ENCODE measurements at places on chromosomes 3 and 15.

- peak; percentile 15 for DNase-seq
Observed at GRCh38 chr3:132210476-132211346, 106.5 kb upstream of the ACP3 start.

GRCh38 chr3:177050501-177051237, 146.6 kb downstream of the TBL1XR1 start:
- DNase-seq: no peak

GRCh38 chr15:78363381-78363734, 23.2 kb downstream of the CRABP1 start:
- no peak for DNase-seq

- DNase-seq: no peak
Observed at GRCh38 chr15:69474291-69474690, 21.7 kb downstream of the RPLP1 start.

GRCh38 chr3:43426388-43426787, 140.0 kb downstream of the SNRK start:
- DNase-seq: no peak

- no peak for DNase-seq
Observed at GRCh38 chr3:114732353-114732752, 414.7 kb downstream of the ZBTB20 start.

DNA sequence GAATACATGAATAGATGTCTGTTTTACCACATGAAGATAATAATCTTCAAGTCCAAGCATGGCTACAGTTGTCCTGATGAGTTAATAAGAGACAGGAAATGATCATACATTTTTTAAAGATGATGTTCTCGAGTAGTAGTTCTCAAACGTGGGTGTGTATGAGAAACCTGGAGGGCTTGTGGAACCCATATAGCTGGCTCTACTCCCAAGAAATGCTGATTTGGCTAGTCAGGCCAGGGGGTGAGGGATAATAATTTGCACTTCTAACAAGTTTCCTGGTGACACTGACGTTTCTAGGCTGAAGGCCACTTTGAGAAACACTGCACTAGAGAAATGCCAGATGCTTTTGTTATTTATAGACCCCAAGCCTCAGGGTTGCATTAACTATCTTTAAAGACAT, 37.0 kb downstream of the ROPN1B start:
- DNase-seq: no peak

GRCh38 chr3:60989626-60990441, 261.4 kb downstream of the FHIT start:
- DNase-seq: no peak

- no peak for DNase-seq
Observed at GRCh38 chr3:148883163-148883562, 18.1 kb downstream of the CPA3 start.

- DNase-seq: no peak
Observed at GRCh38 chr15:64524778-64525177, 64.4 kb downstream of the ZNF609 start.

- DNase-seq: no peak
Observed at GRCh38 chr15:35912196-35912595, 366.2 kb upstream of the DPH6 start.

All from GM10248 (cell line).